Ammon's horn (tissue), 1 donor: ENCODE measurements at places on chromosomes 5 and 9.

GRCh38 chr9:132141948-132142594 lies 19.8 kb upstream of the NTNG2 start:
- DNase-seq: no peak

GRCh38 chr9:74556685-74557084 lies 59.5 kb downstream of the RORB start:
- DNase-seq: no peak

GRCh38 chr5:151953833-151954232 lies 29.2 kb upstream of the GLRA1 start:
- DNase-seq: no peak

DNA sequence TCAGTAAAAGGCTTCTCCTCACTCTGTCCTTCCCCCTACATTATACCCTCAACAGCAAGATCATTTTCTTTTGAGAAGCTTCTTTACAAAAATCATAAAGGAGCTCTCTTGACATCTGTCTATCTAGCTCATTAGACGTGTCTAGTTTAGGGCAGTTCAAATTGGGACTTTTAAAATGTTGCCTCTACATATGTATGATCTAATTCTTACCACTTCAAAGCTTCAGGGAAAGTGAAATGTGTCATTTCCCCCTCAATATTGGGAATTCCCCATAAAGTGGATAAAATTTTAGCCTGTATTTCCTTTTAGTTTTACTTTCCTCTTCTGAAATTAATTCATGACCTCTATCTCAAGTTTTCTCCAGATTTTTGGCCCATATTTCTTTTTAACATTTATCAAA lies 323.7 kb downstream of the ARRDC3 start:
- DNase-seq: no peak

- DNase-seq: no peak
Measured at GRCh38 chr9:21615446-21615845, 133.3 kb upstream of the IFNE start.

DNA sequence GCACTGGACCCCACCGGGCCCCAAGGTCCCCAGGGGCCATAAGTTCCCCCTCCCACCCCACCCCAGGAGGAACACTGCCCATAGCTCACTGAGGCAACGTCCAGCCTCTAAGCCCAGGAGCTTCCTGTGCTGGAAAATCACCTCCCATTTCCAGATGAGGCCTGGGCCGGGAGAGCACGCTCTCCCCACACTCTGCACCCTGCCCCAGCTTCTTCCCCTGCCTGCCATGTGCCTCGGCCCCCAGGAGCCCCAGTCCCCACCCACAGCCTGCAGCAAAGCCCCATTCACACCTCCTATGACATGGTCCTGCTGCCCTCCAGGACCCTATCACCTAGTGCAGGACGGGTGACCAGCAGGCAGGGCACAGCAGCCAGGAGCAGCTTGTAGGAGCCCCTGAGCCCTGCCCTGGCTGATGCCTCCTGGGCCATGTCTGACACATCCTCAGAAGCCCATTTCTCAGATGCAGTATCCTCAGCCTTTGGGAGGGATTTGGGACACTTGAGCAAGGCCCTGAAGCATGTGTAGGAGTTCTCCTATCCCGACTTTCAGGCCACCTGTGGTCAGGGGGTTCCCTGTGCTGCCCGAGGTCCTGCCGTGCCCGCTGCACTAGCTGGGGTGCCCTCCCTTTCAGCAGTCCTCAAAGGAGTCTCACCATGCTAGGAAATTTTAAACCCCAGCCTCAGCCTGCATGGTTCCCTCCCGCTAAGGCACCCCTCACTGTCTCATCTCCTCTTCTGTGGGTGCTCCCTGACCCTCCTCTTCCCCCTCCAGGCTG lies 119.4 kb upstream of the FOXD4L5 start:
- DNase-seq: no peak

DNA sequence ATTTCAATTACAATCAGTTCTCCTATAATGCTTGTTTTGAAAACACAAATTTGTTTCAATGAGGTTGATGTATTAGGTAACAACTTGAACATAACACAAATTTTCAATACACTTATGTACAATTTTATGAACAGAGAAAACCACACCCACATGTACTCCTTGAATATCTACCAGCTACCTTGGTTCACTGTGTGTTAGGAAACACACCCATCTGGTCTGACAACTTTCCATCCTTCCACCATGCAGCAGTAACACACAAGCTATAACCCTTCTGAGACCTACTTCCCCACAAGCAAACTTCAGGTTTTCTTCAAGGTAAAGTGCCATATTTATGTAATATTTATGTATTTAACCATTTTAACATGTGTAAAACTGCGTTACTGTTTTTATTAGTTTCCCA lies 36.4 kb upstream of the UBQLN1 start:
- no peak for DNase-seq

- no peak for DNase-seq
Measured at GRCh38 chr9:36063804-36064447, 27.2 kb downstream of the RECK start.

GRCh38 chr9:130426883-130427282 lies 17.9 kb upstream of the ASS1 start:
- DNase-seq: no peak

DNA sequence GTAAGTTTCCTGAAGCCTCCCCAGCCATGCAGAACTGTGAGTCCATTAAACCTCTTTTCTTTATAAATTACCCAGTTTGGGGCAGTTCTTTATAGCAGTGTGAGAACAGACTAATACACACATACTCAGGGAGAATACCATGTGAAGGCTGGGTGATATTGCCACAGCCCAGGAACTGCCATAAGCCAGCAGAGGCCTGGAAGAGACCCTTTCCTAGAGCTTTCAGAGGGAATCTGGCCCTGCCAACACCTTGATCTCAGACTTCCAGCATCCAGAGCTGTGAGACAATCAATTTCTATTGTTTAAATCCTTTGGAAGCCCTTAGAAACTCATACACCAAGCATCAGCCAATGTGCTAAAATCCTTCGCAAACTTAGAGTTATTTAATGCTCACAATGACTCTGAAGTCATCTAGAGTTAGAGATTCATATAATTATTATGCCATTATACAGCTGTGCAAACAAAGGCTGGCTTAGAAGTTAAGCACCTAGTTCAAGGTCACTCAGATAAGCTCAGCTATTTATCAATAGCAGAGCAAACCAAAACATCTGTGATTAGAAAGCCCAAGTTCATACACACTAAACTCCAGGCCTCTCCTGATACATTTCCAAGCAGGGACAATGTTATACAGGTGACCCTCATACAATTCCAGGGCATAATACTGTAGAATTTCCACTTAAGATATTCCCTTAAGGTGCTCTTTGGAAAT lies 531.8 kb upstream of the DAP start:
- no peak for DNase-seq

- DNase-seq: no peak
Measured at GRCh38 chr5:56207537-56207936, 25.6 kb downstream of the ANKRD55 start.

GRCh38 chr5:107402434-107403227 lies 268.1 kb downstream of the EFNA5 start:
- DNase-seq: peak; percentile 8

GRCh38 chr5:113053511-113053995 lies 77.0 kb downstream of the DCP2 start:
- DNase-seq: no peak

DNA sequence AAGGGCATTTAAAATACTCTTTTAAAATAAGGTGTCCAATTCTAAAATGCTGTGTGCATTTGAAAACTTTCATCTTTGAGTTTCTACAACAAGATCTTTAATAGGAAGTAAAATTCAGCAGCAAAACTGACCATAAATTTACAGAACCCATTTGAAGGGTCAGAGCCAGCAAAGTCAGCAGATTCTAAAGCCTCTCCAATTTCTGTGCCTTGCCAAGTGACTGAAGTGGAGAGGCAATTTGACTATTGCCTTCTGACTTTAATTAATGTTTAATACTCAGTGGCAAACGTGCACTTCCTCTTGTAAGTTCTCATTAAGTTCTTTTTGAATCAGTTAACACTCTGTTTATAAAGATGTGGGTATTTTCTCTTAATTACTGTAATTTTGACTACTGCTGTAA lies 155.2 kb downstream of the BAAT start:
- DNase-seq: no peak

DNA sequence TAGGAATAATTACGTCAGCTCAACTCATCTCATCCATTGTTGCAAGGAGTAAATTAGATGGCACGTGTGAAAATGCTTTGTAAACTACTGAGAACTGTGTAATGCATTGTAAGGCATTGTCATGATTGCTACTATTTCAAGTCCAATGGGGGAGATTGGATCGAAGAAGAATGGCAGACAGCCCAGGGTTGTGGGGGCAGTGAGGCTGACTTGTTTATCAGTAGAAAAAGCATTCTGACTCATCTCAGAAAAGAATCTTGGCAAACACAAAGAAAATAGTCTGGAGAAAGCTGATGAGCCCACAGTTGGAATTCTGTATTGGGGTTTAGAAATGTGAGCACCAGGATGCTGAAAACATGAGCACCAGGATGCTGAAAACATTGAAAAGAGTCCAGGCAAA lies 28.0 kb upstream of the DAP start:
- DNase-seq: peak; percentile 61

GRCh38 chr5:112025757-112026156 lies 268.8 kb upstream of the NREP start:
- no peak for DNase-seq

GRCh38 chr9:99488131-99489059 lies 266.3 kb downstream of the SEC61B start:
- DNase-seq: no peak

DNA sequence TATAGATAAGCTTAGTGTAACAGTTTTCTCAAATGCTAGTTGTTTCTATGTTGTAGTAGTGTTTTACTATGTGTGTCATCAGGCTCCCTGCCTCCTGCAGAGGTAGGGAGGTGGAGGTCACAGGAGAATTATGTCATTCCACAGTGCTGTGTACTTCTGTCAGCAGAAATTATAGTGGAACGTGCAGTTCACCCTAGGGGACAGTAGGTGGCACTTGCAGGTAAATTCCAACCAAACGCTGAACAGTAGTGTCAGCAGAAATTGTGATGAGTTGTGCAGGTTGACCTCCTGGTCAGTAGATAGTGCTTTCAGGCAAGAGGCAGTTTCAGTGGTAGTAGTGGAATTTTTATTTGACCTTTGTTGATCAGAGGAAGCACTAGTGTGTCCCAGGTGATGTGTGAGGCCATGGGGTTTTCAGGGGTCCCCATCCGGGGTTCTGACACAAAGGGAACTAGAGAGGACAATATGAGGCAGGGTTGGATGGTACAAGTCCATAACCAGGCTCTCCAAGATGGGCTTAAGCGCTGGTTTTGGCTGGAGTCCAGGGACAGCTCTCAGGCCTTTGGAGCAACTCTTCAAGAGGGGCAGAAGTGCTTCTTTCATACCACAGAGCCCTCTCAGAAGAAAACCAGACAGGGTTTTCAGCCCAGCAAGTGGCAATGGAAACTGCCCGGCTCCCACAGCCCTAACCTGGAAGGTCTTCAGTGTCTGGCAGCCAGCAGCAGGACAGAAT lies 402.9 kb downstream of the CYLC2 start:
- peak; percentile 63 for DNase-seq

GRCh38 chr5:177351392-177352329 lies at the start of gene LMAN2:
LMAN2 (minus strand) TSS chr5:177351668; CDS start chr5:177351647, 21 bp downstream.
- DNase-seq: peak; percentile 98

DNA sequence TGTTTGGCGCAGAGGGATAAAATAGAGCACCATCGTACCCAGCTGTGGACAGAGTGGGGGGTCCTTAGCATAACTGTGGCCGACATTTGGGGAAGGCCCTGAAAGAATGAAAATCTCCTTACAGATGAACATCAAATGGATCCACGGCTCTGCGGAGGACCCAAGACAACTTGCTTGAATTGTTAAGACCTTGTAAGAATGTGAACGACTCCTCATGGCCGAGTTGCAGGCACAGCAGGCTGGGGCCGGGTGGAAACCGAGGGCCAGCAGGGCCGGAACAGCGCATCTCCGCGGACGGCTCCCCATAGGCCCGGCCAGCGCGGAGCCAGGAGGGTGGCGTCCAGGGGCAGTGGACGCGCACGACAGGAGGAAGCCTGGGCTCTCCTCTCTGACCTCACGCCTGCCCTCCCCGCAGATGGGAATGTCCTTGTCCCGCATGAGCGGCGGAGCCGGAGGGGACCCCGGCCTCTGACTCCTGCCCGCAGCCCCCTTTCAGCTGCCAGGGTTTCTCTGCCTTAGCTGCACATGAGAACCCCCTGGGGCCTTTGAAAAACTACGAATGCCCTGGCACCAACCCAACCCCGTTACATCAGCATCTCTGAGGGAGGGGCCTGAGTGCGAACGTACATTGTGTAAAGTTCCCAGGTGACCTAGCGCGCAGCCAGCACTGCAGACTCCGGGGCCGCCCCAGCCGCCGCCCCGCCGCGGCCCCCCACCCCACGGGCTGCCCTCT lies 36.2 kb upstream of the PTCH1 start:
- DNase-seq: no peak

GRCh38 chr9:1522219-1522767 lies 472.1 kb downstream of the DMRT2 start:
- no peak for DNase-seq

DNA sequence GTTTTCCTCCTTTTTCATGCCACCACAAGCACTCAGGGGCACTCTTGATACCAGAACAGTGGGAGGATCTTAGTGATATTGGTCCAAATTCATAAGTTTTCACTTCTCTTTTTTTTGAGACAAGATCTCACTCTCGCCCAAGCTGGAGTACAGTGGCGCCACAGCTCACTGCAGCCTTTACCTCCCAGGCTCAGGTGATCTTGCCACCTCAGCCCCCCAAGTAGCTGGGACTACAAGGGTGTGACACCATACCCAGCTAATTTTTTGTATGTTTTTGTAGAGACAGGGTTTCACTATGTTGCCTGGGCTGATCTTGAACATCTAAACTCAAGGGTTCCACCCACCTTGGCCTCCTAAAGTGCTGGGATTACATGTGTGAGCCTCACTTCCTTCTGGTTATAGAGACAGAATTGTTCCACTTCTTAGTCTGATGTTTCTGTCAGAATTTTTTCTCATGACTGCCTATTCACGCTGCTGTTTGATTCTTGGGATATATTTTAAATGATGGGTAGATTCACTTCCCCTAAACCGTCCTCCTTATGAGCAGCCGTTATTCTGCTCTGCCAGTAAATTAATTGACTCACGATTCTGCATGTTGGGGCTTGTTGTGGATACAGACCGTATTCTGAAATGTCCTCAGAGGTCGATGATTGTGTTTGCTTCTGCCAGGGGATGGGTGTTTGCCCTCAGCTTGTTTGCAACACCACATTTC lies 30.8 kb downstream of the MTAP start:
- DNase-seq: no peak

GRCh38 chr9:121963528-121963995 lies 129.5 kb downstream of the TTLL11 start:
- DNase-seq: no peak

GRCh38 chr9:121861501-121862180 lies 210.2 kb downstream of the DAB2IP start:
- DNase-seq: peak; percentile 69

DNA sequence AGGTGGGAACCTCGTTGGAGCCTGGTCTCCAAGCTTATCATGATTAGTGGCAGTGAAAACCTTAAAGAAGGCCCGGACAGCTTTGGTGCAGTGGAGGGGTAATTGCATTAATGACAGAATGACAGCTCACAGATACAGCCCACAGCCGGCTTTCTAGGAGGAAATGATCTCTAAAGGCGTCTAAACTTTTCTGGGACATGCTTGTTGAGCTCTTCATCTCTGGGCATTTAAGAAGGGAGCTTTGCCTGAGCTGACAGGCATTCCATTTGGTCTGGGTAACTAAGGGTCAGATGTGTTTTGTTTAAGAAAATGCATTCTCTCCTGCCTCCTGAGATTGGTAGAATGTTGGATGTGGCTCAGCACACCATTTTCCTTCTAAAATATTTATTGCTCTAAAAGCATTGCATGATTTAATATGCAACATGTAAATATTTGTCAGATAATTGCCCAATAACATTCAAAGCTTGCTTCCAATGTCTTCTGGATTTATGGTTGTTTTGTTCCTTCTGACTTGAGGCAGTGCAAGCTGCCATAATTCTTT lies 4.0 kb downstream of the ANKRD33B start:
- no peak for DNase-seq
